ENCODE measurements at places on chromosomes 12 and 14.

- DNase-seq, result no peak
These were observed 39.8 kb downstream of the C12orf42 start for GRCh38 chr12:103456006-103456405.

DNA sequence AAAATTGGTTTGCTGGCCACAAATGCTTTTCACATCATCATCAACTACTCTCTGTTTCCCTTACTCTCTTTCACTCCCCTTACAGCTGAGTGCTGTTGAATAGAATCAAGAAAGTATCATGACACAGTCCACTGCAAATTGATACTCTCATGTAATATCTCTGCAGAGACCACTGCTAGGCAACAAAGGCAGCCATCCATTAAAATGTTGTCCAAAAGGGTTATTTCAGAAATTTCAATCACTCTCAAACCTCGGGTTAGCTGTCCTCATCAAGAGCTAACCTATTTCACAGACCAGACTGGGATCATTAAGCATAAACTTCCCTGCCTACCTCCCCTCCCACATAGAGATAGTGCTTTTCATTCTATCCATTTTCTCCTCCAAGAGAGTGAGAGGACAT lies 186.7 kb downstream of the PLCZ1 start:
- no peak for DNase-seq

DNA sequence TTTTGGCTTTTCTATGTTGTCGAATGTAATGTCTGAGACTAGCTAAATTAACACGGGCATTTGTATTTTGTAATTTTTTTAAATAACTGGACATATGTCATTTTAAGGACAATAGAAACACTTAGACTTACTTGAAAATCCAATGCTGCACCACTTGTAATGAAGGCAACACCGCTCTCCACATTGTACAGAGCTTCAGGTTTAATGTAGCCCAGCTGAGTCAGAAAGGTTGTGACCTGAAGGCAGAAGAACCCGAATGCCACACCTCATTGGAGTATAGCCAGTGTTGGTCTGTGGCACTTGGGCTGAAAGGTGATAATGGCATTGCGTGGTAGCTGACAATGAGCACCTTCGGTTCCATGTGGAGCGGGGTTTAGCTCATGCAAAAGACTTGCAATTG lies 79.3 kb downstream of the KICS2 start:
- DNase-seq, result no peak

- peak; percentile 64 for DNase-seq
These were observed 972 bp downstream of the SAMD4A start for GRCh38 chr14:54567639-54568561.

- peak; percentile 68 for DNase-seq
These were observed 9.2 kb upstream of the CCDC196 start for GRCh38 chr14:66476964-66477363.

GRCh38 chr12:6341417-6342139 lies at the start of gene TNFRSF1A:
TSS of gene TNFRSF1A (minus strand) at chr12:6342076. CDS start at chr12:6341814, 262 bp downstream.
- peak; percentile 94 for DNase-seq

GRCh38 chr14:70713511-70713916 lies 71.8 kb downstream of the TTC9 start:
- DNase-seq, result no peak

DNA sequence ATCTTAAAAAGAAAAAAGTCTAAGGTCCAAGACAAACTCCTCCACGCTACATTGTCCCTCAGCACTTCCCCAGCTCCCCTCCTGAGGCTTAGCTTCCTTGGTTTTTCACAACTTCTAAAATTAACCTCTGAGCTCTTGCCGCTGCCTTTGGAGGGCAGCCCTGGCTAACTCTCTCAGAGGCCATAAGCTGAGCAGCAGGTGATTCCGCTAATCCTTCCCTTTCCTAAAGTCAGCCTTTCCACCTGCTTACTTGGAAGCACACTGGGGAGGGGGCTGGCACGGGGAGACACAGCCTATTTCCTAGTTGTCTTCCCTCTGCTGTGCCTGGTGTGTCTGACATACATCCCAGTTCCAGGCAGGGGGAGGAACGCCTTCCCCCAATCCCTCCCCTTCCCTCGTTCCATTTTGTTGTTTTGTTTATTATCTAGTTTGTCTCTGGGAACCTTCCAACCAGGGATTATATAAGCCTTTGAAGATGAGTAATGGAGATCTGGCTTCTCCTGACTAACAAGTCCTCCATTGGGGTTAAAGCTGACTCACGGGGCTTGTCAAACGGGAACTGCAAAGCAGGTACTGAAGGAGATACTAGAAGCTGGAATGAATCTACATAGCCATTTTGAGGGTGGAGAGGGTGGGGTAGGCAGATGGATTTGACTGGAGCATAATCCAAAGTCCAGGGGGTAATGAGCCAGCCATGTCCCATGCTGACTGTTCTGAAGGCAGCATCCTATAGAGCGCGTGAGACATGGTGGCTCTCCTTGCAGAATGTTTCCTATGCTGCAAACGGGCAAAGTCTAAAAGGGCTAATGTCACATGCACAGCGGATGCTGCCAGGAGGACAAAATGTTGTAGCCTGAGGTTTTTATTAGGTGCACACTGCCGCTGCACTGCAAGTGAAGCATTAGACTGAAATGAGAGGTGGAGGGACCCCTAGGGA lies 230.8 kb downstream of the FOXN3 start:
- DNase-seq, result peak; percentile 35

DNA sequence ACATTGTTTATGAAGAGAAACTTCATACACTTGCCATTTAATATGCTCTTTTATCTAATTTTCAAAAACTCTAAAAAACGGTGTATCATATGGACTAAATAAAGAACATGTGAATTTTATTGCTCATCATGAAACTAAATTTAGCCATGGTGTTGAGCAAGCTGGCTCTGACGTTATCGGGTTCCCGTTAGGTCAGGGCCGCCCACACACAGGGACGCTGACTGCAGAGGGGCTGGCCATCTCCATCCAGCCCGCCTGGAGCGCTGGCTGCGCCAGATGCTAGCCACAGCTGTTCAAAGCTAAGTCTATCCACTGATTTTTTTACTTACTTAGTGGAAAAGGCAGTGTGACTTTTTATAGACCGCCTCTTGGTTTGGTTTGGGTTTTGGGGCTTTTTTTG lies 36.5 kb upstream of the DYNC1H1 start:
- peak; percentile 99 for DNase-seq

GRCh38 chr14:82431031-82431430 lies 897.4 kb upstream of the SEL1L start:
- no peak for DNase-seq

DNA sequence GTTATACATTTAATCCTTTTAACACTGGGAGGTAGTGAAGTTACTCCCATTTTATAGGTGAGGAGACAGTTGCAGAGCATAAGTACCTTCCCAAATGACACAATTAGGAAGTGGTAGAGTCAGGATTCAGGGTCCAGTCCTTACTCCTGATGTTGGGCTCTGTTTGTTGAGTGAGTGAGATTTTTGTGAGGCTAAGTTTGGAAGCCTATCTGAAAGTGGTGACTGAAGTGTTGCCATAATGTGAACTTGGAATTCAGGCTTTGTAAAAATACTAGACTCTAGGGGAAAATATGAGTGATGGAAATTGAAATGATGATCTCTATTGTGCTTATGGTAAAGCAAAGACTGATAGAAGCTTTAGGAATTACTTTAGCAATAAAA lies 2.2 kb downstream of the NUDT4 start:
- DNase-seq, result no peak

GRCh38 chr14:85487215-85487614 lies 42.7 kb upstream of the FLRT2 start:
- DNase-seq, result peak; percentile 95

- DNase-seq, result no peak
These were observed 27.9 kb downstream of the HSP90AA1 start for GRCh38 chr14:102058961-102059360.

DNA sequence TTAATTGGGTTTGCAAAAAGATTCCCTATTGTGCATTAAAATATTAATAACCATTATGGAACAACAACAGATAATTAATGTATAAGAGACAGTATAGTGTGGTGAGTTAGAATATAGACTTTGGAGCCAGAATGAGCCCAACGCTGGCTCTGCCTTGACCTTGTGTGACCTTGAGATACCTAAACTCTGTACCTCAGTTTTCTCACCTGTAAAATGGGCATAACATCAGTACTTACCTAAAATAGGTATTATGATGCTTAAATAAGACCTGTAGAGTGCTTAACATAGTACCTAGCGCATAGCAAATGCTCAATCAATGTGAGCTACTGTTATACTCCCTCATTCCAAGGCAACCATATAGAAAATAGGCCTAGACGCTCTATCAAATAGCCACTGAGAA lies 90.9 kb upstream of the TTC7B start:
- no peak for DNase-seq
